ENCODE measurements at places on chromosomes 5 and 9.

DNA sequence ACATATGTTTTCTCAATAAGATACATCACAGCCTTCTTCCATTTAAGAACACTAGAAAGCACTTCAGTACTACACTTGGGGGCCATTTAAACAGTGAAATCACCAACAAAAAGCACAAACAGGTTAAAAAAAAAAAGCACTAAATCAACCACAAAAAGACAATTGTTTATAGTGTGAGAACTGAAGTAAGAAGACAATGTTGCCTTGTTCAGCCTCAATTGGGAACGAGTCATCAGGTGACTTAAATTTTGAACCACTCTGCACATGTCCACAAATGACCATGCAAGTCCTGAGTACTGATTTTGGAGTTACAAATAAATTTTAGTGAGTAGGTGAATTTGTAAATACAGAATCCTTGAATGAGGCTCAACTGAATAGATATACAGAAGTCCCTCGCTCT, 37.2 kb upstream of the HNRNPA0 start:
- DNase-seq, result no peak

DNA sequence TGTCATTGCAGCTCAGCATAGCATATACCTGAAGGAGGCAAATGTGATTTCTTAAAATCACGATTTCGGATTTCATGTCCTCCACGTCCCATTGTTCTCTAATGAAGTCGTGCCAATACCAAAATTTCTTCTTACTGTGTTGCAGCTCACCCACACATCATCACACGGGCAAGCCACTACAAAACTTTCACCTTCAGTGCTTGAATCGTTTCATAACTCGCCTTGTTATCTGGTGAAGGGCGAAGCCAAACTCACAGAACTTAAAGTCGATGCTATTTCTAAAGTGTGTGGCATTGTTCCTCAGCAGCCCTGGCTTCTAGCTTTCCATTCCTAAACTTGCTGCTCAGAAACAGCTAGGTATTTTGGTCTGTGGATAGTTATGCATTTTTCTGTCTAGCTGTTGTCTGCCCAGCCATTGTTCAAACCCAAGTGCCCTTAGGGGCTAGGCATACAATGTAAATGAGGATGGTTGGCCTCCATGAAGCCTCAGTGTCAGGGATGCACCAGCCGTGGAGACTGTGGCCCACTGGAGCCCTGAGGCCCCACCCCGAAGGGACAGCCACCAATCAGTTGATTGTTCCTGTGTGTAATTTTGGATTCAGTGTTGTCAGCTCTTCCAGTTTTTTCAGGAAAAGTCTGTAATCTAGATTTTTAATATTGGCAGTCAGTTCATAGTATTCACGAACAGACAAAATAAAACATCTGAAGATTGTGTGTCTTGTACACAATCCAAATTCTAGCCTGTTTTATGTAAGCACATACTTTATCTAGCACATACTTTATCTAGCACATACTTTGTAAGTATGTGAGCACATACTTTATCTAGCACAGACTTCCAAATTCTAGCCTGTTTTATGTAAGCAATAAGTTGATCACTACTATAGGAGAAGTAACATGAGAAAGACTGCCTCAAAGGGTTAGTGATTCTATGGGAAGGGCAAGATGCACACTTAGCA, 112.8 kb downstream of the DAPK1 start:
- DNase-seq, result no peak

GRCh38 chr5:143341807-143342570, 61.5 kb downstream of the NR3C1 start:
- no peak for DNase-seq

- no peak for DNase-seq
Observed at GRCh38 chr9:80158554-80159170, 586.9 kb downstream of the TLE4 start.

DNA sequence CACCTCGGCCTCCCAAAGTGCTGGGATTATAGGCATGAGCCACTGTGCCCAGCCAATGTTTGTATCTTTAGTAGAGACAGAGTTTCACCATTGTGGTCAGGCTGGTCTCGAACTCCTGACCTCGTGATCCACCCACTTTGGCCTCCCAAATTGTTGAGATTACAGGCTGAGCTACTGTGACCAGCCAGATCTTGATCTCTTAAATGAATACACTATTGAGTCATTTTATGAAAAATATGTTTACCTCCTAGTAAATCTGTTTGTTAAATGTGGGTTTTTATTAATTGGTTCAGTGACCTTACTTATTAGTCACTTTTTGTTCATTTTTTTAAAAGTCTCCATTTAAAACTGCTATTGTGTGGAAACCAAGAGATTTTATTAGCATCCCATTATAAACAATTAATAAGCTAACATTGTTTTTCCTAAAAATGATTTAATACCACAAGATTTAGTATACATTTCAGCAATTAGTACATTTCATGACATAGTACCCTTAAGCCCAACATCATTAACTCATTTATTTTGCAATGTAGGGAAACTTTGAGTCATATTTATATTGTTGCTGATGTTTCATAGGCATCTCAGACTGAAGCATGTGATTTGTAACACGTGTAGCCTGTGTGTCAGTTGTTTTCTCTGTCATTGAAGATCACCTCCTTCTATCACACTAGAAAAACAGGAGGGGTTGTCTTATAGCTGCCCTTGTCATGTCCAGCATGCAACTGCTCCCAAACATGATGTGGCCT, 261.2 kb downstream of the TAF11L14 start:
- DNase-seq, result no peak

DNA sequence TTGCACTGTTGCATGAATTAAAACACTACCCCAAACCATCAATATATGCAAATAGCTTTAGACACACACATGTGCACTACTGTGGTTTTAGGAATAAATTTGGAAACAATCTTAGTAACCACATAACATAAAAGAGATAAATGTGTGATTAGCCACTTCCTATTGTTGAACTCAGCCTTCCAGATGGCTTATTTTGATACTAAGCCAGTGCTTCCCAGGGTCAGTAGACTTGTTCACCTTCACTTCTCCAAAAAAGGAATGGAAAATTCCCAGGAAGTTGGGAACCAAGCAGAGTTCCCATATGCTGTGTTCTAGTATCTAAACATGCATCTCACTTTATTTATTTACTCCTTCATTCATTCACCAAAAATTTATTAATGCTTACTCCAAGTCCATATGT, 47.8 kb downstream of the SVEP1 start:
- DNase-seq, result no peak

DNA sequence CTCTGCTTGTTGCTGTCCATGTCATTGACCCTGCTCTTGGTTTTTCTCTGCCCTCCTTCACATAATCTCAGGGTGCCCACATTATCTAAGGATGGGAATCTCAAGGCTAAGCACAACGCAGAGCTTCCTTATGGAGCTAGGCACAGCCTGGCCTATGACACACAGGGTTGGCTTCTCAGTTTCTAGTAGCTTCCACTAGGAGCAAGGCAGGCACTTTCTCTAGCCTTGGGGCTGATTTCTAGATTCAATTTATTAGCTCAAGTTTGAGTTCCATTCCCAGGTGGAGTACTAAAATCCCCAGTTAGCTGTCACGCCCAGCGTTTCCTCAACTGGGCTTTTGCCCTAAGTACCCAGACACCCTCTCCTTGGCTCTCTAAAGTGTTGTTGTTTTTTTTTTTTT, 12.4 kb downstream of the IL4 start:
- no peak for DNase-seq

- no peak for DNase-seq
Observed at GRCh38 chr5:155258161-155258560, 244.6 kb downstream of the KIF4B start.

DNA sequence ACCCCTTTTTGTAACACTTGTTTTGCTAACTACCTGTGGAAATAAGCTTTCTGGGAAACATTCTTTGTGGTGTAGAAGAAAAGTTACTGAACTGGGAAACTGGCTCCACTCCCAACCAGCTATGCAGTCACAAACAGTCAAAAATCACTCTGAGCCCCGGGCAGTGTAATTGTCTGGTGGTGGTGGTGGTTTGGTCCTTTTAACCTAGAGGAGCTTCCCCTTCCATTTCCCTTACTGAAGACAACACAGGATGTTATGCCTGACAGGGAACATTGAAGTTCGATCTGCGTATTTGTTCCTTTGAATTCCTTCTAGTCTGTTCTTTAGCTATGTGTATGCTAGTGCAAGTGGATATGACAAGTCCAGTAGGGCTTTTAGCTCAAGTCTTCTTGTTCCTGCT, 56.8 kb upstream of the TBCA start:
- DNase-seq, result no peak

DNA sequence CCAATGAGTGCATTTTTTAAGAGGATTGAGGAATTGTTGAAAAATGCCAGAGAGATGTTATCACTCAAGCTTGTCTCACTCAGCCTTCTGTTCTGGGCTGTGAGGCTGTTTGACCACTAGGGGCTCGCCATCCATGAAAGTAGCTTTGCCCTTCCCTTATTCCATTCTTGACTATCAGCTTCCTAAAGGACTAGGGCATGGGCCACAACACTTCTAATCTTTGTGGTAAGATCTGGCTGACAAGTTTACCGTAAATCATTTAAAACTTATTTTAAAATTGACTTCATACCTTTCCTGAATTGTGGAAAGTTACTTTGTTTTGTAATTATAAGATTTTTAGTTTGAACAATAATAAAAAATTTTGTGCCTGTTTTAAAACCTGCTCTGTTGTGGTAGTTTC, 49.5 kb downstream of the TJP2 start:
- DNase-seq, result peak; percentile 5

DNA sequence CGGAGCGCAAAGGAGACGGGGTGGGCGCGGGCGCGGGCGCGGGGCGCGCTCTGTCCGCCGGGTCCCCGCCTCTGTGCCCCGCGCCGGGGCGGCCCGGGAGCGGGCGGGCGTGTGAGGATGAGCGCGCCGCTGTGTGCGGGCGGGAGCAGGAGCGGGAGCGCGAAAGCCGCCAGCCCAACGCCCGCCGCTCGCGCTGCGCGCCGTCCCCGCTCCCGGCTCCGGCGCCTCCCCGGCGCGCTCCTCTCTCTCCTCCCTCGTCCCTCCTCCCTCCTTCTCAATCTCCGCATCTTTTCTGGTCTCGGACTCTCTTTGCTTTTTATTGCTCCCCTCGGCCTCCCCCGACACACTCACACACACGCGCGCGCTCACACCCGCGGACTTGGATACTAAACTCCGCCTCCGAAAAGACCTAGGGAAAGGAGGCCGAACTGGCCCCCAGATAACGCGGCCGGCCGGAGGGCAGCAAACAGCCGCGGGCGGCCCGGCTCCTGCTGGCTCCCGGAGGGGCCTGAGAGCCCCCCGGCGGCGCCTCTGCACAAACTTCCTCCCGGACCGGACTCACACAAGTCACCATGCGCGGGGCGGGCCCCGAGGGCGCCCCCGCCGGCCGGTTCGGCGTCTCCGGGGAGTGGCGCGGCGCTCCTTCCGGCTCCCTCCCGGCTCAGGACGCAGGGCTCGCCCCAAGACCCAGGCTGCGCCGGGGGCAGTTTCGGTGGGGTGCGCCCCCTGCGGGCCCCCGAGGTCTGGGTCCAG, at the start of gene FIBCD1:
Gene FIBCD1 (minus strand): TSS at position 596 of the 753 bp plus-strand sequence. CDS start 640 bp downstream, outside the sequence.
- DNase-seq, result no peak

DNA sequence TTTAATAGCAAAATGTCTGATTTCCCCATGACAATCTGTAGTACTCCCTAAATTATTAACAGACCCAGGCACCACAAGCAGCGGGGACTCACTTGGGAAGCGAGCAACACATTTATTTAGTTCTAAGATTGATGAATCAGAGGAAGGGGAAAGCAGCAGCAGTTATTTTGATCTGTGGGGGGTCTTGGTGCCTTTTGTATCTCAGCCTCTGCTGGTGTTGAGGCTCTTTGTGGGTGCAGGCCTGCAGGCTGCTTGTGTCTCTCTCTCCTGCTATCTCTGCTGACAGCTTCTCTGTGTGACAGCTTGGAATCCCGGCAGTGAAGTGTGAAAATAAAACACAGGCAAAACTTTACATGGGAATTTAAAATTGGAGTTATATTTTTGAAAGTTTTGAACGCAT, 878.2 kb upstream of the DMAC1 start:
- no peak for DNase-seq

DNA sequence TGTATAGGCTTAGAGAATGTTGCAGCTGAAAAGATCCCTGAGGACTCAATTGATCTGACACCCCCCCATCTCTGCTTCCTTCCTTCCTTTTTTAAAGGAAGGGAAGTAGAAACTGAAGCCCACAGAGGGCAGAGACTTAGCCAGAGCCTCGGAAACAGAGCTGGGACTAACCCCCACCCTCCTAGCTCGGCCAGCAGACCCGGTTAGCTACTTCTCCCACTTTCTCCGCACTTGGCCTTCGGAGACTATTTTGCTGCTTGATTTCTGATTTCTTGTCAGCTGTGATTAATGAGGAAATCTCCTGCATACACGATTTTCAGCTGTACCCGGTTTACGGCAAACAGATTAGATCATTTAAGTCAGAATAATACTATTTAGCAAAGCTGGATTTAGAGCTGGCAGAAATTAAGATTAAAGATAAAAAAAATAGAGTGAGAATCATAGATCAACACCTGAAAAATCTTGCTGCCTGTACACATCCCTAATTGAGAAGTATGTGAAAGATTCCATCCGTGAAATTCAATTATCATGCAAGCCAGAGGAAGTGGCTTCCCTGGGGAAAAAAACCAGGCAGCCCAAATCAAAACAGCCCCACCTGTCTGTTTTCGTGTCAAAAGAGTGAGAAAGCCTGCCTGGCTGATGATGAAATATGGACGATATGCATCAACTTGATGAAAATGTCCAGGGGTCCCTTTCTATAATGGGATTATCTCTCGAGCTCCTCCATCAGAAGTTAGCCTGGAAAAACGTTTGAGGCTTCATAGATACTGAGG, 159.5 kb upstream of the SHB start:
- DNase-seq, result peak; percentile 14

DNA sequence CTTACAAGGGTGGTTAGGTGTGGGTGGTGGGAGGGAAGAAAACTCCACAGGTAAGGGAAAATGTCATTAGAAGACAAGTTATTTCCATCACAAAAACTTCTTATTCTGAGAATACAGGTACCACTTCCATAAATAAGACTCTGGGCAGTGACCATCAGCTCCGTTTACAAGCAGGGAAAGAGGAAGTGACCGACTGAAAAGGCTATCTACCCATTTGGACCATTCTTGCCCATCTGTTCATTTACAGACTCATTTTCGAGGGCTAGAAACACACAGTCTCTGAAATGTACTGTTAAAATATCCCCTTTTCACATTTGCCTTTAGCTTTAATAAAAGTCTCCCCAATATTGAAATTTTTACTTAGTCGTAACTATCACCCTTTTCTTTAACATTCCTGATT, 79.5 kb downstream of the TTC39B start:
- DNase-seq, result no peak

DNA sequence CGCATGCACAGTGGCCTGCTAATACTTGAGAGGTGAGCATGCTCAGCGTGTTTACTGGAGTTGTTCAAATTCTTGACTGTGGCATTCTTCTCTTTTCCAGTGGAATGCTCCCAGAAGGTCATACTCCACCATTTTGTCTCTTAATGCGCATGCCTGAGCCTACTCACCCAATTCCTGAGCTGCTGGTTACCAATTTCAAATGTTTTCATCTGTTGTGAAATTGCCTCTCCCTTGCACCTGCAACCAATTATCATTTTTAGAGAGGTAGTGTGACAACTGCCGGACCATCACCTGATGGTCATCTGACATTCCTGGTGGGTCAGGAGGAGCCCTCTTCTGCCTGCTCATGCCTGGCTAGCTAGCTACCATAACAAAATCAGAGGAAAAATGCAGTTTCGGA, 82.2 kb upstream of the LIFR start:
- no peak for DNase-seq

- no peak for DNase-seq
Observed at GRCh38 chr5:90113108-90113507, 296.4 kb downstream of the CETN3 start.

- no peak for DNase-seq
Observed at GRCh38 chr5:144710637-144711036, 540.0 kb downstream of the KCTD16 start.

Data from DMS153 (cell line).